Aorta (tissue), 5 donors: ENCODE measurements at places on chromosomes 12 and 14. TPM values are rescaled to one million over a fixed set of nuclear protein-coding genes. Genes with fewer than 3 reads are reported as not detected.

Gene TSFM
- 15.0 TPM for total RNA-seq

Gene CYP27B1
- total RNA-seq, result 1.5 TPM

Gene FGF6
- total RNA-seq, result not detected

Gene ISCU
- 144 TPM for total RNA-seq

Gene PPFIA2
- 20.4 TPM for total RNA-seq

Gene FOXN3
- 225 TPM for total RNA-seq

Gene TAS2R42
- not detected for total RNA-seq

Gene KRT78
- total RNA-seq, result not detected

Gene PAH
- not detected for total RNA-seq

Gene NELL2
- total RNA-seq, result 1.1 TPM

Gene NYNRIN
- 11.2 TPM for total RNA-seq

Gene FGD4
- 46.9 TPM for total RNA-seq

Gene ANAPC7
- total RNA-seq, result 50.3 TPM

Gene ANG
- 22.1 TPM for total RNA-seq
